ENCODE measurements at places on chromosomes 11 and 22. TPM values are rescaled to one million over a fixed set of nuclear protein-coding genes. Genes with fewer than 3 reads are reported as not detected.
A peak's percentile ranks its signal among the peaks of the same experiment; 100 is the strongest.

DNA sequence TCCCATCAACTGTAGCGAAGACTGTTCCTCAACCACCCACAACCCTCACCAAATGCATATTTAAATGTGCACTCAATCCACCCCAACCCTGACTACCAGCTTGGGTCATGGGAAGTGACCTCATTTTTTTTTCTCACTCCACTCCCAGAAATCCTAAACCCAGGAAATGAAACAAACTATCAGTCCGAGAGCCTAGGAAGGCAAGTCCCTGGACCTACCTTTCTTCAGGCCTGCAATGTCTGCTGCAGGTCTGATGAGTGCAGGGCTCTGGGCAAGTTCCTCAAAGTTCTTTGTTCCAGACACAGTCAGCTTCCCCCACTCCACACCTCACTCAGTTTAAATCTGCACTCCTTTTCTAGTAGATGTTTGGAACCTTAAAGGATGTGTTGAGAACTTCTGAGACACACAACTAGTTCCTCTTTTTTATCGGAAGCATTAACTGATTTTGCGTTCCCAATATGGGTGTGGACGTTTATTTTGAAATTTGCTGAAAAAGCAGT, at the start of gene MS4A4E:
TSS of gene MS4A4E (minus strand) at position 398 of the 500 bp plus-strand sequence. CDS start 13,082 bp downstream, outside the sequence.
- H3K27me3 ChIP-seq, result peaks cover 22% of the 10 kb centered on the region
- no peak for DNase-seq
- H3K27ac ChIP-seq, result no peak within 1 kb of the TSS
- H3K4me3 ChIP-seq, result no peak within 1 kb of the TSS
- no peaks in the 10 kb centered on the region for H3K36me3 ChIP-seq

DNA sequence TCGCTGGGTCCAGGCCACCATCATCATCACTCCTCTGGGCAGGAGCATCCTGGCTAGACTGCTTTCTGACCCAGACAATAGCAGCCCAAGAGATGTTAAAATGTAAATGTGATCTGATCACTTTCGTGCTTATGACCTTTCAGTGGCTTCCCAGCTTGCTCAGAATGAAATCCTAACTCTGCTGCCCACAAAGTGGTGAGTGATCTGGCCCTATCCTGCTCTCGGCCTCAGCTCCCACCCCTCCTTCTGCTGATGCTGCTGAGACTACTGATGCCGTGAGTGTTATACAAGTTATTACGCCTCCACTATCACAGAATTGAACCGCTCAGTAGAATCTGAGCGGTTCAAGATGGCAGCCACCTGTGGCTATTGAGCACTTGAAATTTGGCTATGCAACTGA, 26.2 kb downstream of the ELF5 start:
- no peak overlapping the region for H3K27ac ChIP-seq
- DNase-seq, result no peak
- H3K27me3 ChIP-seq, result no peaks in the 10 kb centered on the region
- H3K36me3 ChIP-seq, result no peaks in the 10 kb centered on the region
- no peak overlapping the region for H3K4me3 ChIP-seq

GRCh38 chr11:95503047-95503446, 272.0 kb upstream of the SESN3 start:
- H3K27ac ChIP-seq, result no peak overlapping the region
- H3K36me3 ChIP-seq, result no peaks in the 10 kb centered on the region
- H3K27me3 ChIP-seq, result no peaks in the 10 kb centered on the region
- DNase-seq, result no peak
- peaks cover 10% of the 10 kb centered on the region for H3K4me1 ChIP-seq

Gene VPS11
- 39.7 TPM for total RNA-seq

Gene LMO1
- total RNA-seq, result not detected

DNA sequence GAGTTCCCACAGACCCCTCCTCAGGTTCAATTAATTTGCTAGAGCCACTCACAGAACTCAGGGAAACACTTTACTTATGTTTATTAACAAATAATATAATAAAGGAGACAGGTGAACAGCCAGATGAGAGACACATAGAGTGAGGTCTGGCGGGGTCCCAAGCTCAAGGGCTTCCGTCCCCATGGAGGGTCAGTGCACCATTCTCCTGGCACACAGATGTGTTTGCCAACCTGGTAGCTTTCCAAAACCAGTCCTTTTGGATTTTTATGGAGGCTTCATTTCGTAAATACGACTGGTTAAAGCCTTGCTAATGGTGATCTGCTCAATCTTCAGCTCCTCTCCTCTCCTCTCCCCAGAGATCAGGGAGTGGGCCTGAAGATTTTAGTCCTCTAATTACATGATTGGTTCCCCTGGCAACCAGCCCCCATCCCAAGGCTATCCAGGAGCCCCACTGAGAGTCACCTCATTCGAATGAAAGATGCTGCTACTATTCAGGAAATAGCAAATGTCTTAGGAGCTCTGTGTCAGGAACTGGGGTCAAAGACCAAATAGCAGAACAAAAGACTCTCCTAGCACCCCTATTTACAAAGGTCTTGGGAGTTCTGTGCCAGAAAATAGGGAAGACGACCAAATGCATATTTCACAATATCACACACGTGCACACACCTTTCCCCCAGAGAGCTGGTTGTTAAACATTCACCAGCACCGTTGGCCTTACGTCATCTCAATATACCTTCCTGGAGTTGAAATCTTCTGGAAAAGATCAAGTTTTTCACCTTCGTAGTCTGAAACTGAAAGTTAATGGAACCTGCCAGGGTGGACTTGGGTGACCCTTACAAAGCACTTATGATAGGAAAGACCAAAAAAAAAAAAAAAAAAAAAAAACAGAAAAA, 23.8 kb upstream of the CAPRIN1 start:
- H3K27ac ChIP-seq, result no peak overlapping the region
- H3K4me1 ChIP-seq, result no peaks in the 10 kb centered on the region
- no peak overlapping the region for H3K4me3 ChIP-seq
- DNase-seq, result no peak

DNA sequence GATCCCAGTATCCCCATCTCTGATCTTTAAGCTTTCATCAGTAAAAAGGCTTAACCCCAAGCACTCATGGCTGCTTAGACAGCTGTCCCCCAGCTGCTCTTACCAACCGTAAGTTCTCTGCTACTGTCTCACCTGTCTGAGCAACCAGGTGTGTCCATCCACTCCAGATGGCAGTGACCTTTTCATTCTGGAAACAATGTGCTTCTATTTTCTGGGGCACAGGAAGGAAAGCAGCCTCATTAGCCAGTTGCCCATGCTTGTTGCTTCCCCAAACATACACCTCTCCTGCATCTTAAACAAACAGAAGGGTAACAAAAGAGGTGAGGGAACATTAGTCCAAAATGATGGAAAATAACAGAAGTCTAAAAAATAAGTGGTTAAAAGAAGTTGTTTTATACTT, 24.4 kb downstream of the SERGEF start:
- H3K4me3 ChIP-seq, result no peak overlapping the region
- H3K27ac ChIP-seq, result no peak overlapping the region
- DNase-seq, result no peak
- H3K27me3 ChIP-seq, result no peaks in the 10 kb centered on the region
- no peaks in the 10 kb centered on the region for H3K4me1 ChIP-seq

Gene CDKN1C
- total RNA-seq, result 0.29 TPM

Gene NLRP14
- total RNA-seq, result not detected

- H3K27me3 ChIP-seq, result no peaks in the 10 kb centered on the region
- peaks cover 13% of the 10 kb centered on the region for H3K4me1 ChIP-seq
- H3K36me3 ChIP-seq, result peaks cover 4% of the 10 kb centered on the region
- DNase-seq, result no peak
- peak overlapping the region; percentile 83 for H3K27ac ChIP-seq
- H3K4me3 ChIP-seq, result no peak overlapping the region
Observed at GRCh38 chr11:66609721-66610617, 6.5 kb upstream of the RBM14 start.

DNA sequence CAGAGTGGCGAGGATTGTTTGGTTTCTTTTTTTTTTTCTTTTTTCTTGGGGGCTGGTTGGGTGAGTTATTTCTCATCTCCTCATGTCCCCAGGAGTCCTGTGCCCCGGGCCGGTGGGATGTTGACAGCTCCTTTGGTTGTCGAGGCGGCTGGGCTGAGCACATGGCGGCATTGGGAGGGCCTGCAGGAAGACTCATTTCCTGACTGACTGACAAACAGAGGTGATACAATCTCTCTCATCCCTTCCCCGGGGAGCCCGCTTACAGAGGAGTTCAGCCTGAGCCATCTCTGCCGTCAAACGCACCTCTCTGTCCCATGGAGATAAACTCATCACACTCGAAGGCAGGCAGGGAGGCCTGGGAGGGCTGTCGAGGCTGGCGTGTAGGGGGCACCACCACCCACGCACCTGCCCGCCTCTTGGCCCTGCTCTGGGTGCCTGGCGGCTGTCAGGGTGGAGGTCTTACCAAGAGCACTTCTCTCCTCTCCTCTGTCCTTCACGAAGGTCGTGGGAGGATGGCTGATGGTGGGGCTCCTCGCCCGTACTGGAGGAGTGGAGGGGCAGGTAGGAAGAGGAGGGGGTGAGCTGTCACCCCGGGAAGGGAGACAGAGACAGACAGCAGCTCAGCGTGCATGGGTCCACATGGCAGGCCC, 60.0 kb upstream of the NECTIN1 start:
- no peaks in the 10 kb centered on the region for H3K27me3 ChIP-seq
- no peaks in the 10 kb centered on the region for H3K4me1 ChIP-seq
- H3K4me3 ChIP-seq, result no peak overlapping the region
